ENCODE measurements at places on chromosomes 4 and X. TPM values are rescaled to one million over a fixed set of nuclear protein-coding genes. Genes with fewer than 3 reads are reported as not detected.

GRCh38 chr4:15568821-15569220 lies 86.3 kb downstream of the FBXL5 start:
- DNase-seq: no peak

DNA sequence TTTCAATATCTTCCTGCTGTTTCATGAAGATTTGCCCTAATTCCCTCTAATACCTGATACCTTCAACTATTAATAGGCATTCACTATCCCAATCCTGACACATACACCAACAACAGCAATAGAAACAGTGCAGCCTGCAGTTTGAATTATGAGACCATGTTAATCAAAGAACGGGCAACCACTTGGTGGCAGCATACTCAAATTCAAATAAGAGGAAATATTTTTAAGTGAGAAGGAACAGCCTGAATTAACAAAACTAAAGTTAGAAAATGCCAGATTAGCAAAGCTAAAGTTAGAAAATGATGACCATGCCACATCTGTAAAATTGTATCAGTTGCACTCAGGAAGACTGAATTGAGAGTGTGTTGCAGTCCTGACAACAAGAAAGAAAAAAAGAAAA lies 204.9 kb downstream of the SMARCA1 start:
- no peak for DNase-seq

GRCh38 chrX:44953734-44954502 lies 80.9 kb downstream of the KDM6A start:
- DNase-seq: peak; percentile 1

DNA sequence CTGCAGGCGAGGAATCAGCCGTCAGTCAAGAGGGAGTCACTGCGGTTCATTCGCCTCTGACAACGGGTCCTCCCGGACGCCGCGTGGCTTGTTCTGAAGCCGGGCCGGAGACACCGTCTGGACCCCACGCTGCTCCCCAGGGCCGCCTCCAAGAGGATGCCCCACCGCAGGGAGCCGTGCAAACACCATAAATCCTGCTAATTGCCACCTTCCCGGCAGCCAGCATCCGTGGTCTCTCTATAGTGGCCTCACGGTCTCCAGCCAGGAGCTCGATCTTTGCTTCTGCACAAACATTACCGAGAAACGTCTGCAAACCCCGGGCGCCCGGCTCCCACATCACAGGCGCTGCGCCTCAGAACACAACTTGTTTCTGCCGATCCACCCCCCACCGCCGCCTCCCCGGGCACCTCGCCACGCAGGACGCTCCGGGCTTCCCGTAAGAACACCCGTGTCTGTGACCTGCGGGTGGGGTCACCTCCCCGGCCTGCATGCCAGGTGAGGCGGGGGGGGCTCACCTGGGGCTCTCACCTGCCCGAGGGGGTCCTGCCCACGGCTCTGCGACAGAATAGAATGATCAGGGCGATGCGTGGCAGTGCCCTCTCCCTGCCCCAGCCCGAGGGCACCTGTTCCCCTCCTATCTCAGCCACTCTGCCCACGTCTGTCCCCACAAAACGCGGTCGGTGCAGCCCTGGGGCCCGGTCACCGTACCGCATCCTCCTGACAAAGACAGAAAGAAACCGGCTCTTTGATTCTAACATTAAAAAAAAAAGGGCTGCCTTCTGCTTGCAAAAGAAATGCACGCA lies 32.4 kb upstream of the PPP2R3B start:
- DNase-seq: no peak

MAB21L2 gene
- polyA plus RNA-seq: not detected

DNA sequence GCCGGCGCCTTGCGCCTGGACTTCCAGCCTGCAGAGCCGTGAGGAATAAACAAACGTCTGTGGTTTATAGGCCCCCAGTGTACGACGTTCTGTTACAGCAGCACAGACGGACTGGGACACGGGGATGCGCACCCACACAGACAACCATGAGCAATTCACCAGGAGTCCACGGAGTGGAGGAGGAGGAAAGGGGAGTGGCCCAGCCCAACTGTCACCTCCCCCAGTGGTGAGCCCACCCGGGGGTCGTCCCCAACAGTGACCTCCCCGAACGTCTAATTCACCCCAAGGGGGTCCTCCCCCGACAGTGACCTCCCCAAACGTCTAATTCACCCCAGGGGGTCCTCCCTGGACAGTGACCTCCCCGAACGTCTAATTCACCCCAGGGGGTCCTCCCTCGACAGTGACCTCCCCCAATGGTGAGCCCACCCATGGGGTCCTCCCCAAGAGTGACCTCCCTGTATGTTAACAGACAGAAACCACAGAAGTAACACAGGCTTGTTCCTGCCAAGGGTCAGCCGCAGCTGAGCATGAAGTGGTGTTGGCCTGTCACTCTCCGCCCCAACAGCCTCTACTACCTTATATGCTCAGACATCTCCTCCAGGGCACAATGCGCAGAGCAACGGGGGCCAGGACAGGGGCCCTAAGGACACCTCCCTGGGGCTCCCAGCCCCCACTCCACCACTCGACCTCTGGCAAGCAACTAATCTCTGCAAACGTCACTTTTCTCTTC lies 6.2 kb downstream of the GAK start:
- DNase-seq: no peak

AADAT gene
- polyA plus RNA-seq: 22.3 TPM

TRIML2 gene
- polyA plus RNA-seq: not detected

VCX3B gene
- polyA plus RNA-seq: not detected

- DNase-seq: no peak
These were observed 55.5 kb downstream of the PJA1 start for GRCh38 chrX:69109706-69110105.

DNA sequence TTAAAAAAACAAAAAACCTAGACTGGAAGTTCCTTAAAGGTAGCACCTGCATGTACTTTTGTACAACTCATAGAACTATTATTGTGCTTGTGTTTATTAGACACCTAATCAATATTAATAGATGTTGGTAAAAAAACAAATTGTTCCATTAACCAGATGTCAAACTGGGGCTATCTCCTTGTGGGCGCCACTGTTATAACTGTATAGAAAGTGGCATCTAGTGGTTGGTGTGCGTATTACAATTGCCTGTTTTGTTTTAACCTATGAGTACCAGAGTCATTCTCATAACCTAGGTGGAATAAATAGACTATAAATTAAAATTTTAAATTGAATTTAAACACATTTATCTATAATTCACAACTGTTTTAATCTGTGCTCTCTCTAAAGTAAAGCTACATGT lies 97.4 kb downstream of the COL4A5 start:
- no peak for DNase-seq

DNA sequence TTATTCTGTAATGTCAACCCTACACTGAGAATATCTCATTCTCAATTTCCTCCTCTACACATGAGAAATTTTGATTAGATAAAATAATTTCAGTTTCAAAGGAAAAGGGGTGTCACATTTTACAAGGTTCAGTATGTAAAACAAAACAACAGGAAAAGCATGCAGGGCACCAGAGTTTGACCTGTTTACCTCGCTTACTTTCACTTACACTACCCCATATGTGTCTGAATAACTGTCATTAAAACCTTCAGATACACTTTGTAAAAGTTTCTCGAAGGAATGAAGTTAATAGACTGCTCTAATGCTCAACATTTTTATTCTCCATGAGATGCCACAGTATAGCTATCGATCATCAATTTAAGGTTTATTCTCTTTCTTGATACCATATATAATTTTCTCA lies 12.3 kb upstream of the PCDH10 start:
- no peak for DNase-seq

GRCh38 chr4:52260514-52261210 lies 209.6 kb downstream of the SPATA18 start:
- DNase-seq: no peak

DNA sequence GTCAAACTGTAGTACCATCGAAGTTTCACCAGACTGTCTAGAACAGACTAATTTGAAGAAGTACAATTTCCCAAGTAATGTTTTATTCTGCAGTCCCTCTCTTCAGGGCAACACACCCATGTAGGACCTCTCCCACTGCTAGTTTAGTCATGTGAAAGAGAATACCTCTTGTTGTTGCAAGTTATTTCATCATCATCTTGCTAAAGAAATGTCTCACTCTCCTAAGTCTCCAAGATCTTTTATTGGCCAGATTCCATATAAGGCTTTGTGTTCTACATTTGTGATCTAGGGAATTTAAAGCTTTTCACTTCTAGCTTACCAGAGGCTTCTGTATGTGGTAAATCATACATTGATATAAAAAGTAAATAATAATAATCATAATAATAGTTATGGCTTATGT lies 745.3 kb upstream of the MAGEB2 start:
- no peak for DNase-seq

DNA sequence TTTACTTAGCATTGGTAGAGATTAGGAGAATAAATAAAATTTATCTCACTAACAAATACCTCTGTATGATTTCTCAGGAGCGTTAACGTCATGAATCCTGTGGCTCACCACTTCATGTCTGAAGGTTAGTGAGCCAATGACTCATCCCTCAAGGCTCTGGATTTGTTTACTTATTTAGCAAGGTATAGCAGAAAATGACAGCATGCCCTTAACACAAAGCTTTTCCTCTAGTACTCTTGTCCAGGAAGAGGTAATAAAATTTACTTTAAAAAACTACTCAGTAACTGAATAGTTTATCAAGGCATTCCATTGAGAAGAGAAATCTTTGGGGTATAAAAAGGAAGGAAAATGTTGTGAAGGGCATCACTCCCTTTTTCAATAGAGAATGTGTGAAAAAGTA lies 823.8 kb downstream of the CCSER1 start:
- DNase-seq: no peak

DNA sequence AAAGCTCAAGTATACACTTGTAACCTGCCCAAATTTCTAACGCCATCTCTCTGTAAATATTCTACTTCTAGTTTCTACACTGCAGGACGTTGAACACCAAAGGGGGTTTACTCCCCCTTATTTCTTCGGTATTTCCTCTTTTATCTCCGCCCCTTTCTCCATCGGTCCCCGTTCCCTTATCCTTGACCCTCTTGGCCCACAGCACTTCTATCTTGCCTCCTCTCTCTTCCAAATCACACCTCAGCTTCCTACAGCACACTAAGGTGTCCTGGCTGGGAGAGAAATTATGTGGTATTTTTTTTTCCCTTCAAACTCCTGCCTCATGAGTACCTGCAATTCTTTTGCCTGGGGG lies 715 bp downstream of the ZMAT1 start:
- DNase-seq: peak; percentile 0

- no peak for DNase-seq
These were observed 706 bp downstream of the DUSP9 start for GRCh38 chrX:153647461-153648357.

DNA sequence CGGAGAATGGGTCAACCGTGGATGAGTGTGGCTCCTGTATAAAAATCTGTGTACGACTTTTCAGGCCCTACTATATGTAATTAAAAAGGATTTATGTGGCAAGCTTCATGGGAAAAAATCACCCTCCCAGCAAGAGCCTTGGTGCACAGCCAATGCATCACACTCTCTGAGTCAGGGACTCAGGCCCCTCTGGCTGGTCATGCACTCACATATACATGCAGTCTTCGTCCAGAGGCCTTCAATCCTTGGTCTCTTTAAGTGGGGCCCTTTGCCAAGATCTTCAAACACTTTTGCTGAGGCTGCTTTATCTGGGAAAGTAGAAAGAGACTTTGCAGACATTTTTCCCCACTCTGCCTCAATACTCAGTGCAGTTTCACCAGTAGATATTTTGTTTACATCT lies 311.4 kb upstream of the FSTL5 start:
- no peak for DNase-seq

GRCh38 chrX:37946197-37946596 lies 60.2 kb upstream of the SYTL5 start:
- no peak for DNase-seq

DNA sequence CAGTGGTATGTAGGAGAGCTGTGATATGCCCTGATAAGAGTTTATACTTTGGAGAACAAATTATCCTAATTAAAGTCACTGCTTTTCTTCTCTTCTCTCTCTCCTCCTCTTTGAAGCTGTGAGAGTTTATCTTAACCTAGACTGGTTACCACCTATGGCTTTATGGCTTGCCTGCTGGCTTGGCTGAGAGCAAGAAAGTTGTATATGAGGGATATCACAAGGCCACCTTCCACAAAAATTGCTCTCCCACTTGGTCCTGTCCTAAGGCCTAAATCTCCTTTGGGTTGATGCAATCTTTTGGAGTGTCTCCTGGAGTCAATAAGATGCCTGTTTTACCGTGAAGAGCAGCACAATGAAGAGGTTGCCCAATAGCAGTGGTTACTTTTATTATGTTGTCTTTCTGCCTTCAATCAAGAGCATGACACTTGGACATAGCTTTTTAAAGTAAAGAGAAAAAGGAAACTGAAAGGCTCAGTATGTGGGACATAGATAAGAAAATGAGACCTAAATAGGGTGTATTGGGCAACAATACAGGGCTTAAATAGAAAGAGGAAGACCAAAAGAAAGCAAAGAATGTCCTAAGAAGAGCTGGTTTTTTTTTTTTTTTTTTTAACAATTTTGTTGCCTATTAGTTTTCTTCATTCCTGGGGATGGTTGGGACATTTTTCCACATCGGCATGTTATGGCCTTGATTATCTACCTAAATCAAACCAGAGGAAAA lies 9.2 kb downstream of the GUCY1A1 start:
- DNase-seq: no peak

DNA sequence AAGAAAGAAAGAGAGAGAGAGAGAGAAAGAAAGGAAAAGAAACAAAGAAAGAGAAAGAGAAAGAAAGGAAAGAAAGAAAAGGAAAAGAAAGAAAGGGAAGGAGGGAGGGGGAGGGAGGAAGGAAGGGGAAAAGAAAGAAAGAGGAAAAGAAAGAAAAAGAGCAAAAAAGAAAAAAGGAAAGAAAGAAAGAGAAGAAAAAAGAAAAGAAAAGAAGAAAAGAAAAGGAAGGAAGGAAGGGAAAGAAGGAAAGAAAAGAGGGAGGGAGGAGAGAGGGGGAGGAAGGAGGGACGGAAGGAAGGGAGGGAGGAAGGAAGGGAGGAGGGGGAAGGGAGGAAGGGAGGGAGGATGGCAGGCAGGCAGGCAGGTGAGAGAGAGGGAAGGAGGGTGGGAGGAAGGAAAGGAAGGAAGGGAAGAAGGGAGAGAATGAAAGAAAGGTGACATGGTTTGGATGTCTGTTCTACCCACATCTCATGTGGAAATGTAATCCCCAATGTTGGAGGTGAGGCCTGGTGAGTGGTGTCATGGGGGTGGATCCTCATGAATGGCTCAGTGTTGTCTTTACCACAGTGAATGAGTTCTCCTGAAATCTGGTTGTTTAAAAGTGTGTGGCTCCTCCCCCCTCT lies 83.0 kb upstream of the DCLK2 start:
- no peak for DNase-seq

DNA sequence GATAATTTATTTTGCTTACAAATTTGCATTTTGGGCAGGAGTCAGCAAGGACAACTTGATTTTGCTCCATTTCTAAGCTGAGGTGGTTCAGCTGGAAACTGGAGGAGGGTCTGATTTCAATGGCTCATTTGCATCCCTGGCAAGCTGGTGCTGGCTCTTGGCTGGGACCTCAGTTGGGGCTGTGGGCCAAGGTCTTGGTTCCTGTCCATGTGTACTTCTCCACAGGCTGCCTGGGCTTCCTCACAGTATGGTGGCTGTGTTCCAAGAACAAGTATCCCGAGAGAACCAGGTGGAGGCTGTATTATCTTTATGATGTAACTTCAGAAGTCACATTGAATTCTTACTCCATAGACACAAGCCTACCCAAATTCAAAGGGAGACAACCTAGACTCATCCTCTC lies 77.0 kb upstream of the STX18 start:
- DNase-seq: no peak

GRCh38 chr4:164210377-164210776 lies 543.6 kb upstream of the SMIM31 start:
- DNase-seq: no peak
